ENCODE measurements at places on chromosomes 6 and 20. TPM values are rescaled to one million over a fixed set of nuclear protein-coding genes. Genes with fewer than 3 reads are reported as not detected.

Gene BMP5
- not detected for total RNA-seq

DNA sequence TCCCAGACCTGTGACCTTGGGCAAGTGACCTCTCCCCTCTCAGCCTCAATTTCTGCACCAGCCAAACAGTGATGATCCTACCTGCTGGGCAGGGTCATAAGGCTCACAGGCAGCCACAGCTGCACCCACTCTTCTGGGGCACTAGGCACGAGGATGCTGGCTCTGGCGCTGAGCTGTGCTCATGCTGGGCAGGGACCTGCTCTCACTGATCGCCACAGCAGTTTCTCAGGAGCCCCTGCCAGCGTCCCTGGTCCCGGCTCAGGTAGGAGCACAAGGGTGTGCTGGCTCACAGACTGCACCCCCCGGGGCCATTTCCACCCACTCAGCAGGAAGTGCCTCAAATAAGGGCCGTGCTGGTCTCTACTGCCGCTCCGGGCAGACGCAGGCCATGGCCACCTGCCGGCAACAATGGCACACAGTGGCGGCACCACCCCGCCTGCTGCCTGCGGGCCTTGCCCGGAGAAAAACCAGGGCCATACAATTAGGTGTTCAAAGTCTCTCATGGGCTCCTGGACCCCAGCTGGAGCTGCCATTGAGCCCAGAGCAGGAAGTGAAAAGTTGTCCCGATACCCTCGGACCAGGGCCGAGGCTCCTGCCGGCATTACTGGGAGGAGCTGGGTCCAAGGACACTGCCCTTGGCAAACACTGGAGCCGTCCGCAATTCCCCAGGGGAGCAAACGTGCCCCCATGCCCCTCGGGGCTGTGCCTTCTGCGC, 4.6 kb upstream of the CABLES2 start:
- no peak for DNase-seq

- DNase-seq, result no peak
Observed at GRCh38 chr20:11529047-11529446, 388.6 kb upstream of the BTBD3 start.

DNA sequence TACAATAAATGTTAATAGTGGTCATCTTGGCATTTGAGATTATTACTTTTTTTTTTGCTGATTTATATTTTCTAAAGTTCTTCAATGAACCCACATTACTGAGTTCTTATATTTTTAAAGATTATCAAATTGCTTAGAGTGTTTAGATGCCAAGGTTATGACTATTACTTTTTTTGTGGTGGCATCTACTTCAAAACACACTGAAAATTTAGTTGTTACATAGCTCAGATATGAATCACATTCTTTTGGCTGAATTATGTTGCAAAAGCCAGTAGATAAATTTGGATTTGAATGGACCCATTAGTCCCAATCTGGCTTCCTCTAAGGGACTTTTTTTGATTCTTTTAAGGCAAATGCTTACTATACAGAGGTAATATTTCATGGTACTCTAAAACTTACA, 8.9 kb downstream of the UTRN start:
- no peak for DNase-seq

DNA sequence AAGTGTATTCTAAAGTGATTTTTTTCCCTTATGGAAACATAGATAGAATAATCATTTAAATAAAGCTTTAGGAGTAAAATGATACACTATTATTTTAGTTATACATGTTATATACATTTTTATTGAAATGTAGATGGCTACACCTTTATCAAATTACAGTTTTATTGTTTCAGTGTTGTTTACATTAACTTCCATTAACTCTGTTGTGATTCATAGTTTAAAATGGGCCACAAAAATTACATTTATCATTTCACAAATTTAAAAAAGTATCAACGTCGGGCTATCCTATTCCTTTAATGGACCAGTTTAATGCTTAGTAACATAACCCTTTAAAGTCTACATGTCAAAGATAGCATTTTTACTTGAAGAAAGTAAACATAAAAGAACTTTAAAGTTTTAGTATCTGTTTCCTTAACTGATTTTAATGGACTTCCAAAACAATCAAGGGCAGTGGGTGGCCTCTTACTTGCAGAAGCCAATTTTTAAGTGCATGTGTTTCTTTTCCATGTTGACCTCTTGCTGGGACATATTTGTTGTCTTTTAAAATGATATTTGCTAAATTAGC, 47.8 kb upstream of the FLRT3 start:
- no peak for DNase-seq

GRCh38 chr6:90233994-90234393, 62.6 kb downstream of the BACH2 start:
- no peak for DNase-seq

Gene ELOVL4
- not detected for total RNA-seq

GRCh38 chr6:140082867-140083297, 708.4 kb upstream of the CITED2 start:
- no peak for DNase-seq

Gene FAM83C
- total RNA-seq, result not detected

DNA sequence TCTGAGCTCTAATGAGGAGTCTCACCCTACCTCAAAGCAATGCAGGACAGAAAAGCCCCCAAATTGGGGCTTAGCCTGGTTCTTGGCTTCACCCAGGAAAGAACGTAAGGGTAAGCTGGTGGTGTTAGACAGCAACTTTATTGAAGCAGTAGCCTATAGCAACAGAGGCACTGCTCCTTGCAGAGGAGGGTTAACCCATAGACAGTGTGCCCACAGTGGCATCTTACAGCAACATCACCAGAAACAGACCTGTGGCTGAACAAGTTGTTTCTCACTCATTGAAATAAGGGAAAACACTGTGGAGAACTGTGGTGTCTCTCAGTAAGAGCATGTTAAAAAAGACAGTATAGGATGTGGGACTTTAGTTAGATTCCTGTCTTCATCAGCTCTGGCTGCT, 80.4 kb upstream of the SPTLC3 start:
- no peak for DNase-seq

GRCh38 chr6:122648726-122649125, 38.5 kb downstream of the PKIB start:
- DNase-seq, result no peak

Gene RFX6
- total RNA-seq, result not detected

GRCh38 chr6:41470029-41470330, 76.2 kb upstream of the FOXP4 start:
- DNase-seq, result no peak

Gene EIF2S2
- 121 TPM for total RNA-seq

- no peak for DNase-seq
Observed at GRCh38 chr6:161413355-161413771, 139.5 kb upstream of the AGPAT4 start.

GRCh38 chr6:89079511-89080234, 878 bp upstream of the PNRC1 start:
- DNase-seq, result no peak

DNA sequence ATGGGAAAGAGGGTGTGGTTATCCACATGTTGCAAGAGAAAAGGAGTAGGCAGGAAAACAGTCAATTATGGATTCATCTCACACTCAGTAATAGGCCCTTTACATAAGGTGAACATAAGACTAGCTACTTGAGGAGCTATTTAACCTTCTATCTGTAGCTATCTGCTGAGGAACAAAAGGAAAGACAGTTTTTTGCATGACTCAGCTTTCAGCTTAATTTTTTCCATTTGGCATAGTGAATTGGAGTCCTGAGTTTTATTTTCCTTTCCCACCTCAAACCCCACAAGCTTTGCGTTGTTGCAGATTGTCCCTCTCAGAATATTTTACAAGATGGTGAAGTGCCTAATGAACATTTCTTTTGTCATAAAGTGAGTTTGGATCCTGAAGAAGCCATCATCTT, 32.4 kb downstream of the UBD start:
- DNase-seq, result no peak

Gene GNAS-AS1
- not detected for total RNA-seq

GRCh38 chr6:45658958-45659357, 281.2 kb upstream of the SUPT3H start:
- DNase-seq, result no peak

Gene ZSCAN23
- not detected for total RNA-seq

GRCh38 chr6:28867086-28867409, 56.7 kb downstream of the TRIM27 start:
- DNase-seq, result no peak

DNA sequence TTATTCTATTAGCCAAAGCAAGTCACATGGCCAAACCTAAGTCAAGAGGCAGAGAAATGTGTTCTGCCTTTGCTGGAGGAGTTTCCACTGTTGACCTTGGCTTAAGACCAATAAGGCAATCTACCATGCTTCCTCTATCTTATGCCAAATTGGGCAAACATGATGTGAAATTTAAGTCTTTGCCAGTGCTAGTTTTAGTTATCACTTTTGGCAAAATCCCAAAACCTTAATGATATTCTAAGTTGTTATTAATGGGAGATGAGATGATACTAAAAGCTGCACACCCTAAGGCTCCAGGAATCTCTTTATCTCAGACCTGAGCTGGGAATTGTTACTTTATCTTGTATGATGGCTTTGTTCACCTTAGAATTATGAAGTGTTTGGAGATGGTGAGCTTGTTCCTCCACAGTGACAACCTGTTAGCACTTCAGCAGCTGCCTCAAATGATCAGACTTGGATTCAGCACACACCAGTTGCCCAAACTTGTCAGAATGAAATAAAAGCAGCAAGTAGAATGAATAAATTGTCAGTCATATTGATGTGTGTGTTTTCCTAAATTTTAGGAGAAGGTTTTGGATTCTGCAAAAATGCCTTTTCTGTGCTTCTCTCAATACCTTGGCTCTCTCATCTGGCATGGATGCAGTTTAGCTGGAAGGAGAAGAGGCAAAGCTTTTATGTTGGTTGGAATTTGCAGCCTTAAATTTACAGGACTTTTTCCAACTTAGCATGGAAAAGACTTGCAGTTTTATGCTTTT, 49.3 kb downstream of the RIN2 start:
- no peak for DNase-seq

- DNase-seq, result no peak
Observed at GRCh38 chr20:10448270-10449156, 13.4 kb downstream of the SLX4IP start.

GRCh38 chr6:17589406-17590096, 10.6 kb upstream of the FAM8A1 start:
- peak; percentile 91 for DNase-seq

- no peak for DNase-seq
Observed at GRCh38 chr6:142878407-142878806, 66.6 kb downstream of the HIVEP2 start.

GRCh38 chr6:149884215-149884614, 13.7 kb downstream of the RAET1E start:
- no peak for DNase-seq

- no peak for DNase-seq
Observed at GRCh38 chr6:147322299-147323162, 118.3 kb downstream of the STXBP5 start.

- DNase-seq, result no peak
Observed at GRCh38 chr20:50470264-50470858, 39.8 kb upstream of the PTPN1 start.

GRCh38 chr6:45477278-45477677, 99.5 kb upstream of the SUPT3H start:
- DNase-seq, result no peak

GRCh38 chr6:53924277-53924676, 129.5 kb downstream of the LRRC1 start:
- no peak for DNase-seq

DNA sequence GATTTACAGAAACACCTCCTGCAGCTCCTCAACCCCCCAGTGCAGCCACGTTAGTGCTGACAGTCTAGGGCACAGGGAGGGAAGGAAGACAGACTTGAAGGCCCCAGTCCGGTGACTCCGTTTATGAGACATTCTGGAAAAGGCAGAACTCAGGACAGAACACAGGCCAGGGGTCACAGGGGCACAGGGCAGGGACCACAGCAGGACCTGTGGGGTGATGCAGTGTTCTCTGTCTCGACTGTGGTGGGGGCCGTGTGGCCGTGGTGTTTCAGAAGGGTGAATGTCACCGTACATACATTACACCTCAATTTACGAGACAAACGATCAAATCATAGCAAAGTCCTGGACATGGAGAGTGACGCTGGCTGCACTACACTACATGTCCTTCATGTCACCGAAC, 11.3 kb downstream of the BHLHE23 start:
- no peak for DNase-seq

- no peak for DNase-seq
Observed at GRCh38 chr20:41140226-41141133, 3.1 kb downstream of the PLCG1 start.

Gene PNLDC1
- total RNA-seq, result 0.37 TPM

DNA sequence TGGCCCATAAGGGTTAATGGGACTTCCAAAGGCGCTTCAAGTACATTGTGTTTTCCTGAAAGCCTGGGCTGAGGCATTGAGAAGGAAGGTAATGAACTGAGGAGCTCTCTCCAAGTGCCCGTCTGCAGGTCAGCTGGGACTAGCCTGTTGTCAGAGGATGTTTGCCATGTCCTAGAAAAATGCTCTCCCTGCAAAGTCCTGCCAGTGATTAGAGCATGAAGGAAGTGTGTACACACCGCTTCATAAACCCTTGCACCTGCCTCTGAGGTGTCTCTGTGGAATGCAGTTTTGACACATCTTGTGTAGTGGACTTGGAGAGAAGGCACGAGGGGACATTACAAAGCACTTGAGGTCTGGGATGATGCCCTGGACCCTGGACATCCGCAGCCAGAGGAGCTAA, 506.7 kb downstream of the KIF16B start:
- no peak for DNase-seq

Gene RIN2
- total RNA-seq, result 1.5 TPM

Gene B3GAT2
- total RNA-seq, result not detected

Gene DCDC2
- total RNA-seq, result 0.17 TPM

Gene KCNK16
- total RNA-seq, result not detected

DNA sequence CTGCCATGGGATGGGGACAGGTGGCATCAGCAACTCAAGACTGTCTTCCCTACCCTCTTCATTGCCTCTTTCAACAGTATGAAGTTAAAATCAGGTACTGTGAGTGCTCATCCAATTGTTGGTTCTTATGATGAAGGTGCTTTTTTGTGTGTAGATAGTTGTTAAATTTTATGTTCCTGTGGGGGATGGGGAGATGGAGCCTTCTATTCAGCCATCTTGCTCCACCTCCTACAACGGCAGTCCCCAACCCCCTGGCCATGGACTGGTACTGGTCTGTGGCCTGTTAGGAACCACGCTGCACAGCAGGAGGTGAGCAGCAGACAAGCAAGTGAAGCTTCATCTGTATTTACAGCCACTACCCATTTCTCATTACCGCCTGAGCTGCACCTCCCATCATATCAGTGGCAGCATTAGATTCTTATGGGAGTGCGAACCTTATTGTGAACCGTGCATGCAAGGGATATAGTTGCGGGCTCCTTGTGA, 47.8 kb upstream of the TOP1 start:
- no peak for DNase-seq

DNA sequence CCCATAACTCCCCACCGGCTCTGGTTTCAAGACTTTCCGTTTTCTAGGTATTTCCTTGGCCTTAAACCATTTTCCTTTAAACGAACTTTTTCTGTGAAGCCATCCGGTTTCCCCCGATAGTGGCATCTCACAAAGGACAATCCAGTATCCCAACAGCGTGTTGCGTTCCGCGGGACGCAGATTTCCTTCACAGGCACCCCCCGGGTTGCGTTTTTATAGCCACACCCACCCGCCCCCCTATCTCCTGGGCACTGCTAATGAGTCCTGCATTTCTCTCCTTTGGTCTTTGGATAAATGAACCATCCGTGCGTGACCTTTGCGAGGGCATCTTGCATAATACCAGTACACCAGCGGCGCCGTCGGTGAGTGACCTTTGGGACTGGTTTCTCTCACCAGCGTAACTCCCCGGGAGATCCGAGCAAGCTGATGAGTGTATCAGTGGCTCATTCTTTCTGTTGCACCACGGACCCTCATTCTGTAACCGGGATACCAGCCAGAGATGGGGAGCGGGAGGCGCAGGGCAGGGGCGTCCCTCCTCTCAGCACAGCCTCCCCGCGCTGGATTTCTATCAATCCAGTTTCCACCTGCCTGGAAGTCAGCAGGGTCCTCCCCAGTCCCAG, 586 bp upstream of the NQO2 start:
- no peak for DNase-seq

- DNase-seq, result peak; percentile 45
Observed at GRCh38 chr6:106444777-106445507, 84.4 kb downstream of the CRYBG1 start.

Measured in HCT116 (cell line).